Brain pericyte (primary cell): ENCODE measurements at places on chromosomes 13 and 19.

GRCh38 chr13:21898459-21898858, 227.6 kb downstream of the FGF9 start:
- DNase-seq, result no peak

DNA sequence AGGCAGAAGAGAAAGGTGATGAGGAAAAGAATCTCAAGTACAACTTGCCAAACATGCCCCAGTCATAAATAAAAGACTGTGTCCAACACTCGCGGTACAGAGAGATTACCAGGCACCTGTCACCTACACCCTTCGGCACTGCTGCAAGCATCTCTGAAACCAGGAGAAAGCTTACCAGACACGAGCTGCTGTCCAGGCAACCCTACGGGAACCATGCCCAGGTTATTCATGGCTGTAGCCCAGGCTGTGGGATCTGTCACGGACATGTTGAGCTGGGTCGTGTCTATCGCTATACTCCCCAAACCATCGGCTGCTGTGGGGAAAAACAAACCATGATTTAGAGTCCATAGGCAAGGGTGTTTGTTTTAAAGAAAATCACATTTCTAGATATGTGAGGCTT, 375.0 kb downstream of the ENOX1 start:
- no peak for DNase-seq

DNA sequence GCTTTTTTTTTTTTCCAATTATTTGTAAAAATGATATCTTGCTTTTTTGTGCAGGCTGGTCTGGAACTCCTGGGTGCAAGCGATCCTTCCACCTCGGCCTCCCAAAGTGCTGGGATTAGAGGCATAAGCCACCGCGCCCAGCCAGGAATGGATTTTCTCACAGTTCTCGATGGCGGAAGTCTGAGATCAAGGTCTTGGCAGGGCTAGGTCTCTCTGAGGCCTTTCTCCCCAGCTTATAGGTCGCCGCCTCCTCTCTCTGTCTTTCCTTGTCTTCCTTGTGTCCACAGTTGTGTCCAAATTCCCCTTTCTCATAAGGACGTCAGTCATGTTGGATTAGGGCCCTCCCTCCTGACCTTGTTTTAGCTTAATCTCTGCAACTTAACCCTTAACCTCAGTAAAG, 200.5 kb downstream of the UQCRFS1 start:
- DNase-seq, result no peak

- no peak for DNase-seq
These were observed 299.7 kb downstream of the LMO7 start for GRCh38 chr13:75935805-75936204.

DNA sequence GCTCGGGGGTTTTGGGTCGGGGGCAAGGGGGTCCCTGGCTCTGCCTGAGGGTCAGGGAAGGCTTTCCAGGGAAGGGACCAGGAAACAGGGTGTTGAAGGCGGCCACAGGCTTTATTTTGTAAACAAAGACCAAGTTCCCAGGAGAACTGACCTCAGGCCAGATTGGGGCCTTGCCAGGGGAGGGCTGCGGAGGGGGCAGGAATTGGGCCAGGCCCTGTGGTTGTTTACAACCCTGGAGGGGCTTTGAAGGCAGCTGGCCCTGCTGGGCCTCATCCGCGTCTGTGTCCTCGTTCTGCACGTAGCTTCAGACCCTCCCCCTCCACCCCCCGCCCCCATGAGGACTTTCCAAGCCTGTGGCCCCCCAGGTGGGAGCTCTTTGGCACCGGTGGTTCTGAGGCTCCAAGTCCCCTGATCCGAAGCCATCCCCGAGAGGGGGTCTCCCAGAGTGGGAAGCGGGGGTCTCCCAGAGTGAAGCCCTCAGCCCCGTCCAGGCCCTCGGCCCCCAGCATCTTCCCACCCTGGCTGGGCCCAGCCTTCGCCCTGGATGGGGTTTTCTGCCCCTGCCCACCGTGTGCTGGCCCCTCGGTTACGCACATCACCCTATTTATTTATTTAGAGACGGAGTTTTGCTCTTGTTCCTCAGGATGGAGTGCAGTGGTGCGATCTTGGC, 13.5 kb upstream of the BSG start:
- DNase-seq, result no peak

GRCh38 chr13:79427265-79427664, 21.2 kb upstream of the RBM26 start:
- no peak for DNase-seq
